ENCODE measurements at places on chromosomes 5 and 9. TPM values are rescaled to one million over a fixed set of nuclear protein-coding genes. Genes with fewer than 3 reads are reported as not detected.

DNA sequence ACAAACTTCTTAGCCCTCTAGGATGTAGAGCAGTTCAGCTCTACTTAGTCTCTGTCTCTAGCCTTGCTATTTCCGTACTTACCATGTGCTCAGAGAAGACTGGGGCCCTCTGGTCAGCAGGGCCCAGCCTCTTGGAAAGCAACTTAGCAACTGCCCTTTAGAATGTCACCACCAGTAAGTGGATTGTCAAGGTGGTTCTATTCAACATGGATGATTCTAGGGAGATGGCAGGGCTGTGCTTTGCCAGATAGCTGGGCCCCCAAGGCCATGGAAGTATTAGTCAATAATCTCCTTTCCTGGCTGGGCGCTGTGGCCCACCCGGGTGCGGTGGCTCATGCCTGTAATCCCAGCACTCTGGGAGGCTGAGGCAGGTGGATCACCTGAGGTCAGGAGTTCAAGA lies 177.6 kb upstream of the MVB12B start:
- H3K4me1 ChIP-seq = peaks cover 12% of the 10 kb centered on the region
- H3K4me3 ChIP-seq = no peak overlapping the region
- no peak overlapping the region for H3K27ac ChIP-seq
- no peaks in the 10 kb centered on the region for H3K36me3 ChIP-seq
- peaks cover 55% of the 10 kb centered on the region for H3K27me3 ChIP-seq

- no peak overlapping the region for H3K4me3 ChIP-seq
- no peak for DNase-seq
- H3K27ac ChIP-seq = no peak overlapping the region
- no peaks in the 10 kb centered on the region for H3K4me1 ChIP-seq
- H3K27me3 ChIP-seq = peaks cover 13% of the 10 kb centered on the region
These were observed 17.6 kb upstream of the TARS1 start for GRCh38 chr5:33423018-33423630.

Gene SPATA31C1
- total RNA-seq = not detected

GRCh38 chr5:103355579-103355978 lies 97.0 kb downstream of the MACIR start:
- DNase-seq = no peak
- H3K27me3 ChIP-seq = peaks cover 19% of the 10 kb centered on the region
- H3K36me3 ChIP-seq = no peaks in the 10 kb centered on the region

DNA sequence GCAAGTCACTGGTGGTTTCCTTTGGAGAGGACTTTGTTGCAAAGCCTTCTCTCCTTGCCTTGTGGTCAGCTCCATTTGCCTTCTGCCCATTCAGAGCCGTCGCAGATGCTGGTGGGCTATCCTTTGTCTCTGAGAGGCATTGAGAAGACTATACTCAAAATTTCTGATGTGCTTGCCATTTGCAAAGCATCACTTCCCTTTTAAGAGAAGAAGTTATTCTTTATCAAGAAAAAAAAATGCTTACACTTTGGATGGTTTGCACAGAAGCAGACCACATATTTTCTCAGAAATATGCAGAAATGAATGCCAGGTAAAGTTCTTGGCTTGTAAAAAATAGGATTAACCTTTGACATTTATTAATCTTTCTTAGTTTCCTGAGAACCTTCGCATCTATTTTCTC lies 195.8 kb upstream of the KLF4 start:
- H3K4me1 ChIP-seq = no peaks in the 10 kb centered on the region
- H3K36me3 ChIP-seq = no peaks in the 10 kb centered on the region
- no peaks in the 10 kb centered on the region for H3K27me3 ChIP-seq
- no peak overlapping the region for H3K4me3 ChIP-seq
- H3K27ac ChIP-seq = no peak overlapping the region

DNA sequence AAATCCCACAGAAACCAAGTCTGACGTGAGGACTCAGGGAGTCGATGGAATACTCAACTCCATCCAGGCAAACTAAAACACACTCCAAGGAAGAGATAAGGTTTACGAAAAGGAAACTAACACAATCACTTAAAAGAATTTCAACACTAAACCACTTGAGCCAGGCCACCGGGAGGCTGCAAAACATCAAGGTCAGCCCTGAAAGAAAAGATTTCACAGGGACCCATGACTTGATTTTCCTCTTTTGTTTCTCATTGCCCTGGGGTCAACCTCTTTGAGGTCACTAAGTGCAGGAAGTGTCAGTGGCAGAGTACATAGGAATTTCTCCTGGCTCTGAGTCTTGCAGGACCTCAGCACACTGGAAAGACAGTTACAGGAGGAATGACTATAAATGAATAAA lies 77.8 kb upstream of the TARS1 start:
- no peaks in the 10 kb centered on the region for H3K27me3 ChIP-seq
- H3K27ac ChIP-seq = no peak overlapping the region
- DNase-seq = no peak
- H3K4me3 ChIP-seq = no peak overlapping the region
- no peaks in the 10 kb centered on the region for H3K36me3 ChIP-seq

Gene DBH
- total RNA-seq = not detected
